Heart right ventricle (tissue), 16 donors: ENCODE measurements at places on chromosomes 7 and 10. TPM values are rescaled to one million over a fixed set of nuclear protein-coding genes. Genes with fewer than 3 reads are reported as not detected.

GRCh38 chr7:98138672-98139071, 32.0 kb downstream of the LMTK2 start:
- no peak for DNase-seq

- DNase-seq, result no peak
Measured at GRCh38 chr10:5317547-5318107, 47.1 kb upstream of the UCN3 start.

- no peak for DNase-seq
Measured at GRCh38 chr7:92815412-92815811, 21.0 kb downstream of the CDK6 start.

GRCh38 chr7:157432957-157433576, 96.3 kb downstream of the DNAJB6 start:
- no peak for DNase-seq

GRCh38 chr10:49735848-49736563, 26.1 kb downstream of the OGDHL start:
- no peak for DNase-seq

Gene CCDC146
- polyA plus RNA-seq, result 1.7 TPM

Gene MINDY4
- polyA plus RNA-seq, result 1.9 TPM

DNA sequence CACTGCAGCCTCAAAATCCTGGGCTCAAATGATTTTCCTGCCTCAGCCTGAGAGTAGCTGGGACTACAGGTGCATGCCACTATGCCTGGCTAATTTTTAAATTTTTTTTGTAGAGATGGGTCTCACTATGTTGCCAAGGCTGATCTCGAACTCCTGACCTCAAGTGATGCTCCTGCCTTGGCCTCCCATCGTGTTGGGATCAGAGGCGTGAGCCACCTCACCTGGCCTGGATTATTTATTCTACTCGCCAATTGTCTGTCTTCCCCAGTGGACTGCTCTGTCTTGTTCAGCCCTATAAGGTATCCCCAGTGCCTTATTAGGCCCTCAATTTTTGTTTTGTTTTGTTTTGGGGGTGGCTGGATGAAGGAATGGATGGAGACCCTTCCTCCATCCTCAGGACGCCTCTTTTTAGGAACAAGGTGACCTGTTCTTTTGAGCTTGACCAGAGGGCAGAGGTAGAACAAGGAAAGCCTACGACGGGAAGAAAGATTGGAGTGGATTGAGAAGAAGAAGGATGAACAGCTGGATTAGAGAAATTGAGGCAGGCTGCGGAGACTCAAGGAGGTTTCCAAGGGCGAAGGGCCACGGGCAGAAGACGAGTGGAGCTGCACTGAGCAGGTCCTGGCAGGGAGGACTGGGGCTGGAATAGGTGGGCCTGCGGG, 541 bp upstream of the DENND10 start:
- DNase-seq, result no peak

GRCh38 chr7:117848941-117849340, 24.3 kb downstream of the CTTNBP2 start:
- no peak for DNase-seq

- DNase-seq, result no peak
Measured at GRCh38 chr7:102097601-102098161, 189.0 kb upstream of the SH2B2 start.

Gene RAPGEF5
- polyA plus RNA-seq, result 4.3 TPM

Gene AASS
- polyA plus RNA-seq, result 37.5 TPM

GRCh38 chr10:105797234-105797890, 1156.3 kb downstream of the SORCS3 start:
- DNase-seq, result no peak

GRCh38 chr10:92208157-92208720, 82.6 kb downstream of the CPEB3 start:
- DNase-seq, result no peak

GRCh38 chr10:44997105-44997748, 3.5 kb upstream of the ZNF22 start:
- no peak for DNase-seq

- DNase-seq, result no peak
Measured at GRCh38 chr10:65482848-65483247, 1443.0 kb upstream of the LRRTM3 start.

- DNase-seq, result no peak
Measured at GRCh38 chr7:148116195-148116594, 474.4 kb upstream of the C7orf33 start.

Gene SDK1
- polyA plus RNA-seq, result 2.1 TPM

DNA sequence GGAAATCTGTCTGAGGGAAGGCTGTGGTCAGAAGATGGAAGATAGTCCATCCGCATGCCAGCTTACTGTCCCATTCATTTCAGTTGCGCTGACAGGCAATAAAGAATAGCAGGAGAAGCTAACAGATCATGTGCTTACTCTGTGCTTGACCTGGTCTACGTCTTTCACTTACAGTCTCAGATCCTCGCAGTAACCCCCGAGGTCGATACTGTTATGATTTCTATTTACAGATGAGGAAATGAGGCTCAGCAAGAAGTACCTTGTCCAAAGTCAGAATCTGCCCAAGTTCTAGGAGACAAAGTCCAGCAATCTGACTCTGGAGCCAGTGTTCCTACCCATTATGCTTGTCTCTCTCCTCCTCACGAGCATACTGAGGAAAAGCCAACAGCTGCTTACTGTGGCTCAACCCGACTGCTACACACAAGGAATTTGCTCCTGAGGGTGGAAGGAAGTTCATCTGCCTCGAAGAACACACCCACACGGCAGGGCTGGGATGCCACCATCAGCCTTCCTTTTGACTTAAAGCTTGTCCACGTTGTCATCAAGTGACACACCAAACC, 74.2 kb downstream of the MINPP1 start:
- DNase-seq, result no peak

DNA sequence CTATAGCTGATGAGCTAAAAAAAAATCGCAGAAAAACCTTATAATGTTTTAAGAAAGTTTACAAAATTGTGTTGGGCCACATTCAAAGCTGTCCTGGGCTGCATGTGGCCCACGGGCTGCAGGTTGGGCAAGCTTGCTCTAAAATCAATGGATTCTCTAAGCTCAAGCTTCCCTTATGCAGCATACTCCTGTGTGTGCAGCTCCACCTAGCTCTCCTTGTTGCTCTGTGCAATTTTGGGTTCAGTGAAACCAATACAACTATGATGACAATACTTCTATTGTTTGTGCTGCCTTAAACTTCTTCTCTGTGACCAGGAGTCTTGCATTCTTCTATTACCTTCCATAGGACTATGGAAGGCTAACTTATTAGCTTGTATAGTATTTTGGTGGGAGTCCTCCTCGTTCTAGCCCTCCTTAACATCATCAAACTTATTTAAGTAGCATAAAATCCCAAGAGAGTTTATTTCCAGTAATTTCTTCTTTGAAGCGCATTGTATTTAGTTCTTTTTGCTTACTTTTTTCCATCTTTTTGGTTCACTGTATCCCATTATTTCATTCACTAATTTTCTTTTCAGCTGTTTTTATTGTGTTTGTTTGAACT, 170.9 kb upstream of the SMIM30 start:
- DNase-seq, result no peak

- DNase-seq, result peak; percentile 55
Measured at GRCh38 chr10:29849126-29849833, 210.1 kb downstream of the JCAD start.

Gene PNLIPRP1
- polyA plus RNA-seq, result 0.16 TPM

DNA sequence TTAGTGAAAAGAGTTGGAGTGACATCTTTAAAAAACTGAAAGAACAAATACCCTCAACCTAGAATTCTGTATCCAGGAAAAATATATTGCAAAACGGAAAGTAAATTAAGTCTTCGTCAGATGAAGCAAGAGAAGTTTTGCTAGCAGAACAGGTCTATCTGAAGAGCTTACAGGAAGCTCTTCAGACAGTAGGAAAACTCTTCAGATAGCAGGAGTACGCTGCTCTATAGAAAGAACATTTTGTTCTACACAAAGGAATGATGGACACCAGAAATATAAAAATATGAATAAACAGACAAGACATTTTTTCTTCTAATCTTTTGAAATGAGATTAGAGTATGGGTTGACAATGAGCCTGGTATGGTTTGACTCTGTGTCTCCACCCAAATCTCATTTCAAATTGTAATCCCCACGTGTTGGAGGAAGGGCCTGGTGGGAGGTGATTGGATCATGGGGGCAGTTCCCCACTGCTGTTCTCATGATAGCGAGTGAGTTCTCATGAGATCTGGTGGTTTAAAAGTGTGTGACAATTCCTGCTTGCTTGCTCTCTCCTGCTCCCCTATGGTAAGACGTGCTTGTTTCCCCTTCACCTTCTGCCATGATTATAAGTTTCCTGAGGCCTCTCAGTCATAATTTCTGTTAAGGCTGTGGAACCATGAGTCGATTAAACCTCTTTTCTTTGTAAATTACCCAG, 567.3 kb downstream of the AUTS2 start:
- no peak for DNase-seq

Gene CDC14C
- not detected for polyA plus RNA-seq

DNA sequence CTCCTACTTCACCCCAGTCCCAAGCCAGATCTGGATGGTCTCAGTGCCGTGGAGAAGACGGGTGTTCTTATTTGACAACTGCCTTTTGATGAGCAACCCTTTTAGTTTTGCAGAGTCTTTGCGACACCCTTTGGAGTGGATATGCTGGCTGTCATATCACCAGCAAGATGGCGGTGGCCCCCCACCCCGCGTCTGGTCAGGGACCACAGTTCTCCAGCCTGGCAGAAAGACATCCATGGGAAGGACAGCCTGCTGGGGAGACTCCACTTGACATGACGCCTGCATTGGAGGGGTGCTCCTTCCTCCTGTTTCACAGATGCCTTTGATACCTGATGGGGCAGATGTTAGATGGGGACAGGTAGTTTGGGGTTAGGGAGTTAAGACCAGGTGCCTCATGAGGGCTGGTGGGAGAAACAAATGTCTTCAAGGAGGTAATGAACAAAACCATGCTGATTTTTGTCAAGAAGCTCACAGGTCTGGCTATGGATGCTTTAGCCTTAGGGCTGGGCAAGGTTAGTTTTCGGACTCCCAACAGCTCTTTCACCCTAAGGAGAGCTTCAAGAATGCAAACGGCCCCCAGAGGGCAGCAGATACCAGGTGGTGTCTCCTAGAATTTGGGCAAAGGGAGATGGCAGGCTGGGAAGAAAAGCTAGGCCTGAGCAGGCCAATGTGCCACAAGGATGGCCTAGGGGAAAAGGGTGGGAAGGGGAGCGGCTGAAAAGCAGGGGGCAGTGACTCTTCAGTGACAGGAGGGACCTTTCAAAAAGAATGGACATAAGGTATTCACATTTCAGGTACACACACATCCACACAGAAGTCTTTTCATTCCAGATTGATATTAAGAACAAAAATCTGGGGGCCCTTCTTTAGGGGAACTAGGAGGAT, 95.2 kb downstream of the CLEC2L start:
- DNase-seq, result peak; percentile 39

GRCh38 chr7:41059796-41060195, 643.1 kb downstream of the INHBA start:
- no peak for DNase-seq
